ENCODE measurements at places on chromosomes 2 and 18.

- DNase-seq, result no peak
These were observed 2.1 kb downstream of the SOX11 start for GRCh38 chr2:5694306-5694705.

DNA sequence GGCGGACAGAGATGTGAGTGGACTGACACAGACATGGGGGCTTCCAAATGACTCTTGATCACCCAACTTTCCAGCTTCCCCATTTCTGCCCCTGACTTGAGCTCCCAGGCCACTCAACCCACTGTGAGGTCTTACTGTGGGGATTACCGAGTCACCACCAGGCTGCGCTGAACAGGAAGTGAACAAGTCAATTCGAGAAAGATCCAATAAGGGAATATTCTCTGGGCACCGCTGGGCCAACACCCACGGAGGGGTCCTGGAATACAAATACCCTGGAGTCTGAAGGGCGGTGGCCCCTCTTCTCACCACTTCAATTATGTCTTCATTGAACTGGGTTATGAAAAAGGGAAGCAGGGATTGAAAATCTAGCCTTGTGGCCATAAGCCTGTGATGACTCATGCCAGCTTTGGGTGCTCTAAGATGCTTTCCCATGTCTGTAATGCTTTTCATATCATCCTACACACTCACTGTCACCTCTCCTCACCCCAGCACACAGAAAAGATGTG is 37.7 kb downstream of the BCL11A start:
- peak; percentile 76 for DNase-seq

- no peak for DNase-seq
These were observed 18.2 kb downstream of the CFAP65 start for GRCh38 chr2:219023045-219023605.

DNA sequence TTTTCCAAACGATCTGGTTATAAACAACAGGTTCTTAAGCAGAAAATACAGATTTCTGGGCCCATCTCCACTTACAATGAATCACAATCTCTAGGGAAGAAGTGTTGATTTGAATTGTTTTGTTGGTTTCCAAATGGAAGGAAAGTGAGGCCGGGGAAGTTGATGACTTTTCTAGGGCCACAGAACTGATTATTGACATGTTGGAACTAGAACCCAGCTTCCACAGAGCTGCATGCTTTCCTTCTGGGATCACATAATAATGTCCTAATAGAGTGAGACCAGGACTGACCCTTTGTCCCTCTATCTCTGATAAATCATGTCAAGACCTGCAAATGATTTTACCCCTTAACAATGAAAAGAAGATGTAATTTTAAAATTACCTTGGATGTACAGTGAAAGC is 332.2 kb downstream of the OSR1 start:
- no peak for DNase-seq

GRCh38 chr2:43158259-43158880 is 68.0 kb downstream of the ZFP36L2 start:
- peak; percentile 79 for DNase-seq

DNA sequence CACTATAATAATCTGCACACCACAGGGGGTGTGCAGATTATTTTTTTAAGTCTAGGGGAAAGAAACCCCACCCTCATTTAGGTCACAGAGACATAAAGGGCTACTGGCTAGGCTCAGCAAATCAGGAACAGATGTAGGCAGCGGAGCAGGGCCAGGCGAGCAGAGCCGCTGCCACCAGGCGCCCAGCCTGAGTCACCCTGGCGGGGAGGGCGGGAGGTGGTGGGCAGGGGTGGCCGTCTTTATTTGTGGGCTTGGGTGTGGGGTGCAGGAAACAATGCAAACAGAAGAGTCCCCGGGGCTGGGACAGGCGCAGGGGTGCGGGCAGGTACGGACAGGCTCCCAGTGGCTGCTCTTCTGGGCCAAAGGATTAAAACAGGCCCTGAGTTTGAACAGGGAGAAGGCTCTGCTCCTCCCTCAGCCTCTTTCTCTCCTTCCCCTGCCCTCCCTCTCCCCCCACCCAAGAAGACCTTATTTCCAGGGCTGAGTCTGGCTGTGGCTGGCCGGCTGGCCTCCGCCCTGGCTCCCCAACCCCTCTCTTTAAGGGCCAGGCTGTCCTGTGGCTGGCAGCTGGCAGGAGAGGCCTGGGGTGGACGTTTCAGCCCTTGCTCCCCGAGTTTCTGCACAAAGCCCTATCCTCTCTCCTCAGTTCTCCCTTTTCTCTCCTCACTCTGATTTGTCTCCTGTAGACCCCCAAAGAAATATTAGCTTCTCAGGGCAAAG is 142.9 kb upstream of the SMAD2 start:
- DNase-seq, result no peak

DNA sequence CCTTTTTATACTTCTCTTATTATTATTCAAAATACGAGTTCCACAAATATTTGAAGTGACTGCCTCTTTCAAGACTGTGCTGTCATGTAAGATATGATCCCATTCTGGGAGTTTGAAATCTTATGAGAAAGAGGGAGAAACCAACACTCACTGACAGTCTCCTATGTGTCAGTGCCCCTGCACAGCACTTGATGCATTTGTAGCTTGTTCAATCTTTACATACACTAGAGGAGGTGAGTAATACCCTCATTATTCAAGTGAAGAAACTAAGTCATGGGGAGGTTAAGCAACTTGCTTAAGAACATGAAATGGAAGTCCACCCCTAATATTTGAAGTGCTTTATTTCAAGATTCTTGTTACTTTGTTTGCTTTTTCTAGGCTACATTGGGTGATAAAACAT is 459.5 kb upstream of the FANCL start:
- no peak for DNase-seq

DNA sequence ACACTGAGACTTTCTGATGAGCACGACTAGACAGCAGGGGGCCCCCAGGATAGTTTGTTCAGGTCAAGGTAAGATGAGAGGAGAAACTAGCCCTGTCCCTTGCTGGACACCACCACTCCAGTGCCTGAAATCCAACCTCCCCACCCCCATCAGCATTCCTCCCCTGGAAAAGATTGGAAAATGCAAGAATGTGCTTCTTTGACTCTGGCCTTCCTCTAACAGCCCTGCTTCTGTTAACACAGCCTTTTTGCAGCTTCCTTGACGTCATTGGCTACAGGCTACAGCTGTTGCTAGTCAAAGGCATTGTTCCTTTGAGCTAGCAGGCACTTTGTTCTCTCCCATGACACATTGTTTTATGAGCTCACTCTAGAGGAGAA is 20.1 kb upstream of the LTBP1 start:
- peak; percentile 22 for DNase-seq

DNA sequence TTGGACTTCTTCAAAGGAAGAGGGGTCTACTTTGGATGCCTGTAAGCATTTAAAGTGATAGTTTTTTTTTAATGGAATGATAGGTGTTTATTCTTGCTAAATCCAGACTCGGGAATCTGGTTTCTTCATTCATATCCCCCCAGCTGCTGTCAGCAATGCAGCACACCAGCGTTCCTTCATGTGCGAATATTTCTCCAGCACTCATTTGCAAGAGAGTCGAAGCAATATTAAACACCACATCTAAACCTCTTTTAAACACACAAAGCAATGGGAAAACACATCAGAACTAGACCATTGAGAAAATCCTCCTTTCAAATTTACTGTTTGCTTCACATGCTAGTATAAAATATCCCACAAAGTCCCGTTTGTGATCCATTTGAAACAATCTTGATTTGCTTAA is 563.7 kb downstream of the ARHGAP15 start:
- DNase-seq, result no peak

DNA sequence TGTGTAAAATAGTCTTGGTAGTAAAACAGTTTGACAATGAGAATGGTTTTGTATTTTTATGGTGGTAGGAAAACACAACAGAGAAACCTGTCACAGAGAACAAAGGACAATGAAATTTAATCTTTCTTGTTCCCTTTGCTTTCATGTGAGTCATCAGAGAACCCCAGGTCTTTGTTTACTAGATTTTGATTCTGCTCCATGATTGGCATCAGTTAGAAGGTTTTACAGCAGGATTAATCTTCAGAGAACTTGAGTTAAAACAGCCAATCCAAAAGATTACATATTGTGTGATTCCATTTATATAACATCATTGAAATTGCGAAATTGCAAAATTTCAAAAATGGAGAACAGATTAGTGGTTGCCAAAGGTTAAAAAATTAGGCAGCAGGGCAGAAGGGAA is 2.5 kb downstream of the APLF start:
- no peak for DNase-seq

DNA sequence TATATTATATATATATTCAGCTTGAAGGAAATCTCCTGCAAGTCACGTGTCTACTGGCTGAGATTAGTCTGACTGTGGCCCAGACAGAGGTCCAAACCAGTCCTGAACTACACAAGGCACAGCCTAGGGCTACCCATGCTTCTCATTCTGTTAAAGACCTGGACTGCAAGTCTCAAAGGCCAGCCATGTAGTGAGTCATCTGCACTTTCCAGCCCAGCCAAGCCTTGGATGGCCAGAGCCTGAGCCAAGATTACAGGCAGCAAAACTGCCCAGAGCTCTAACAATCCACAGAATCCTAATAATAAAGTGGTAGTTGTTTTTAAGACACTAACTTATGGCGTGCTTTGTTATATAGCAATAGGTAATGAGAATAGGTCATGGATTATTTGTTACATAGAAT is 259.6 kb downstream of the SS18 start:
- peak; percentile 80 for DNase-seq

DNA sequence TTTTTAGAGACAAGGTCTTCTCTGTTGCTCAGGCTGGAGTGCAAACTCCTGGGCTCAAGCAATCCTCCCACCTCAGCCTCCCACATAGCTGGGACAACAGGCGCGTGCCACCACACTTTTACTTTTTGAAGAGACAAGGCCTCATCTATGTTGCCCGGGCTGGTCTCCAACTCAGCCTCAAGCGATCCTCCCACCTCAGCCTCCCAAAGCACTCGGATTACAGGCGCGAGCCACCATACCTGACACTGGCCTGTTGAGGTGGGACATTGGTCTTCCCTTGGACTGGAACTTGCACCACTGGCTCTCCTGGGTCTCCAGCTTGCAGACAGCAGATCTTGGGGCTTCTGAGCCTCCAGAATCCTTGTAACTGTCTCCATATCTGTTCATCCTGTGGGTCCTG is 75.6 kb downstream of the NDUFA10 start:
- no peak for DNase-seq

DNA sequence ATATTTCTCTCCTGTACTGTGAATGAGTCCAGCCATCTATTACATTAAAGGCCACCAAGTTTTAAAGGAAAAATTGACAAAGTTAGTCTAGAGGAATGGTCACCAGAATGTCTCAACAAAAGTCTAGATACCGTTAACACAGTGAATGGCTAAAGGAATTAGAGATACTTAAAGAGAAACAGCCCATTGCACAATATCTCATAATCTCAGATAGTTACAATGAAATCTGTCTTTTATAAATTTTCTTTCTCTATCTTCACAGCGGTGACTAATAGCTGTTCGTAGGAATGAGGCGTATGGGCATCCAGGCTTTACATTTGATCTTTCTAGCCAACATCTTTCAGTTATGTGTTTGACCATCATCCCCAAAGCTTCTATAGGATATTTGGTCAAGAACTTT is 30.6 kb downstream of the R3HDM1 start:
- DNase-seq, result no peak

GRCh38 chr2:41414486-41415230 is 633.2 kb upstream of the PKDCC start:
- DNase-seq, result no peak

DNA sequence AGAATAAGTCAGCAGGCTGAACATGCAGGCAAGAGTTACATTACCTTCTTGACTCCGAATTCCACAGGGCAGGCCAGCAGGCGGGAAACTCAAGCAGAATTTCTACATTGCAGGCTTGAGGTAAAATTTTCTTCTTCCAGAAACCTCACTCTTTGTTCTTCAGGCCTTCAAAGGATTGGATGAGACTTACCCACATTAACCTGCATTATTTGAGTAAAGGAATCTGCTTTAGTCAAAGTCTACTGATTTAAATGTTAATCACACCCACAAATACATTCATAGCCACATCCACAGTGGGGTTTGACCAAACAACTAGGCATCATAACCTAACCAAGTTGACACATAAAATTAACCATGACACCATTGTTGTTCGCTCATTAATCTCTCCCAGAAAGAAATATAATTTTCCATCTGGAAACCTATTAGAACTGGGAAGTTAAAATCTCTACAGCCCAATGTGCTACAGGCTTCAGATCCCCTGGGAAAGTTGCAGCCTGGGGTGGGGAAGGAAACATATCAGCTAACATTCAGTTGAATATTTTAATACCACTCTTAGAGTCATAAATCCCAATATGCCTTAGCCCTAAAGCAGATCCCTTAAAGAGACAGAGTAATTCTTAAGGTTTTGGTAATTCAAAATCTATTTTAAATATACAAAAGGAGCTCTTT is 468.2 kb upstream of the TNP1 start:
- DNase-seq, result no peak

DNA sequence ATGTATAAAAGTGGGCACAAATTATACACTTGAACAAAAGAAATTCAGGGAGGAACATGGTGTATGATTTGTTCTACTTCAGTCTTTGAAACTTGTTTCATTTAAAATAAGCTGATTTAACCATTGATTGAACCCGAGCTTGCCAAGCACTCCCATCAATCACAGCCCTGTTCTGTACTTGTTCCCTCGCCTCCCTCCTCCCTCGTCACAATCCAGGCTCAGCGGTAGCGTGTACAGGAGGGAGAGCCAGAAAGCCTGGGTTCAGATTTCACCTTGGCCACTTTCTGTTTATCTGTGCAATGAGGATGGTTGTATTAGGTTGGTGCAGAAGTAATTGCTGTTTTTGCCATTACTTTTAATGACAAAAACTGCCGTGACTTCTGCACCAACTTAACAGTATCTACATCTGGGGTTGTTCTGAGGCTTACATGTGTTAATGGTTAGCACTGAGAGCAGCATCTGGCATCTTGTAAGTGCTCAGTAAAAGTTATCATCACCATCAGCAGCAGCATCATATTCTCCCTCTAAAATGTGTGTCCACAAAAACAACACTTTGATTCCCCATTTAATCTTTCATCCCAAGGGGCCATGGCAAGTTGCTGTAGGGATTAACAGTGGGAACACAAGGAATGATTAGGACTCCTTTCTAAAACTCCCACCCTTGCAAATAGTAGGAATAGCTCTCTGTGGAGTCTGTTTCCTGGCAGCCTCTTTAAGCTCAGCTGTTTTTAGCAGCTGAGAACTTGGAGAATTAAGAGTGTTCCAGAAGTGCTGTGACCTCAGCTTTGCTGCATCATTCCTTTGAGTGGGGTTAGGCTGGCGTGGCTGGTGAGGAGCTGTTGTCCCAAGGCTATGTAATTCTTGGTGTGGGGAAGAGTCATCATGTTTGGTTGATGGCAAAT is 4.7 kb downstream of the DPYSL5 start:
- DNase-seq, result no peak

DNA sequence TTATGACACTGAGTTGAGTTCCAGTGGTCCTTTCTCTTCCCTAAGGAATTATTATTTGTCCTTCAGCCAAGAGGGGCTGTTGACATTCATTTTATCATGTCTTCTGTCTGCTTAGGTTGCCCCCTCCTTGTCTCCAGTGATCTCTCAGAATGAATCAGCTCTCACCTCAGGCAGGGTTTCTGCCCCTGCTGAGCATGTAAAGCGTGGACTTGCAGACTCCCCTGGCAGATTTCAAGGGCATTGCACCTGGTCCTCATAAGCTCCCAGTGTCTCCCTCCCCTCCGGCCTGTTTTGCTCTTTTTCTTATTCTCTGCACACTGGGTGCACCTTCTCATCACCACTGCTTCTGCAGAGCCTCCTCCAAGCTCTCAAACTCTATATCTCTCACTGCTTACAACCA is 188.4 kb downstream of the KCNS3 start:
- DNase-seq, result no peak

- DNase-seq, result no peak
These were observed 188.7 kb upstream of the SALL3 start for GRCh38 chr18:78790960-78791359.

- DNase-seq, result no peak
These were observed 98.3 kb downstream of the KLF7 start for GRCh38 chr2:207067473-207067872.

GRCh38 chr2:163711258-163711657 is 24.6 kb downstream of the FIGN start:
- no peak for DNase-seq

Measured in HFFc6 (cell line).